ENCODE measurements at places on chromosomes 2 and 18.

DNA sequence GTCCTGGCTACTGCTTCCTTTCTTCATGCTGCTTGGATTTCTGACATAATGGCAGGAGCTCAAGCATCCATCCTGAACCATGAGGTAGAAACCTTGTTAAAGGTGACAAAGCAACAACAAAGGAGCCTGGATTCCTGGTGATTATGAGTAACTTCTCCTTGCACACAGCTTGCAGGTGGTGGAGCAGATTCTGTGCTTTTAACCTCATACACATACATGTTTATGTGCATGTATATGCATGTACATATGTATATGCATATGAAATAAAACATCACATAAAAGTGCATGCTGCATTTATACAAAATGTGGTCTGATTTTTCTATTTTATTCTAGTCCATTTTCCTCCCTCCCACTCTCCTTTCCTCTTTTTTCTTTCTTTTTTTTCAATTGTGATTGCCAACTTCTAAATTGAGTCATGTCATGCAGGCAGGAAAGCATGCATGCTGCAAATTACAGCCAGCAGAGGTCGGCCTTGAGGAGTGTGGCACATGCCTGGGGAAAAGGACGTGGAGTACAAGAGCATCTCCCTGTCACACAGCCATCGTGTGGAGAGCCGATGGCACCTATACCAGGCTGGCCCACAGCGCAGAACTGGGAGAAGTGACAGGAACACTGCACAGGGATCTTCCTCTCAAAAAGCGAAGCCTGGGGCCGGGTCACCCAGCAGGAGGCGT, 17.9 kb downstream of the LCT start:
- no peaks in the 10 kb centered on the region for H3K4me1 ChIP-seq
- no peaks in the 10 kb centered on the region for H3K27me3 ChIP-seq
- H3K27ac ChIP-seq, result no peak overlapping the region
- no peak overlapping the region for H3K4me3 ChIP-seq
- no peaks in the 10 kb centered on the region for H3K36me3 ChIP-seq
- DNase-seq, result no peak

GRCh38 chr2:167126165-167126564, 237.9 kb downstream of the XIRP2 start:
- H3K27ac ChIP-seq, result no peak overlapping the region
- no peaks in the 10 kb centered on the region for H3K36me3 ChIP-seq
- no peaks in the 10 kb centered on the region for H3K27me3 ChIP-seq
- H3K4me1 ChIP-seq, result no peaks in the 10 kb centered on the region
- H3K4me3 ChIP-seq, result no peak overlapping the region
- no peak for DNase-seq

DNA sequence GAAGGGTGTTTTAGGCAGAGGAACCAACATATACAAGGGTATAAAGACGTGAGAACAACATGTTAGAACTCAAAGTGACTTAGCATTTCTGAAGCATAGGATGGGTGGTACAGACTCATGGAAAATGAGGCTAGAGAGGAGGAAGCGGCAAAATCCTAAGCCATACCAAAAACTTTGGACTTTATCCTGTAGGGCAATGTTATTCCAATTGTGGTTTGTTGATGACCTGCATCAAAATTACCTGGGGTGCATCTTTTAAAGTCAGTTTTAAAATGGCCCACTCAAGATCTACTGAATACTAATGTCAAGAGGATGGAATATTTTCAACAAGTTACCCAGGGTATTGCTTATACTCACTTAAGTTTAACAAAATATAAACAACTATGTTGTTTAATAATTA, 34.8 kb downstream of the RAPH1 start:
- H3K4me1 ChIP-seq, result no peaks in the 10 kb centered on the region
- no peaks in the 10 kb centered on the region for H3K36me3 ChIP-seq
- no peak overlapping the region for H3K27ac ChIP-seq
- no peak overlapping the region for H3K4me3 ChIP-seq
- H3K27me3 ChIP-seq, result no peaks in the 10 kb centered on the region

DNA sequence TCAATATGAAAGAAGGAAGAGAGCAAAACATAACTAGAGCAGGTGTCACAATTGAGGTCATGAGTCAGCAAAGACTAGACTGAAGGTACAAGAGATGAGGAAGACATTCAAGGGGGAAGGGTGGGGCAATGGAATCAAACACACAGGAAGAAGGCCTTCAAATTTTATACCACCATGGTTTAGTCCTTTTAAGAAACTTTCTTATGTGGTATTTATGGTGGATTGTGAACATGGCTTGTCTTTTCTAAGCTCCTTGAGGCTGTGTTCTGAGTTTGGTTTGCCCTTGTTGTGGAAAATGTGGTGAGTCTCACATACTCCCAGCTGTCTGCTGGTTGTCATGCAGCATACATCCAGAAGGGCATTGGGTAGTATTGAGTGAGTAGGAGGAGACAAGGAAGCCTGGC, 62.1 kb downstream of the NABP1 start:
- H3K27ac ChIP-seq, result no peak overlapping the region
- H3K4me3 ChIP-seq, result no peak overlapping the region
- no peaks in the 10 kb centered on the region for H3K36me3 ChIP-seq
- no peaks in the 10 kb centered on the region for H3K4me1 ChIP-seq
- H3K27me3 ChIP-seq, result no peaks in the 10 kb centered on the region
